ENCODE measurements at places on chromosomes 7 and 10.

DNA sequence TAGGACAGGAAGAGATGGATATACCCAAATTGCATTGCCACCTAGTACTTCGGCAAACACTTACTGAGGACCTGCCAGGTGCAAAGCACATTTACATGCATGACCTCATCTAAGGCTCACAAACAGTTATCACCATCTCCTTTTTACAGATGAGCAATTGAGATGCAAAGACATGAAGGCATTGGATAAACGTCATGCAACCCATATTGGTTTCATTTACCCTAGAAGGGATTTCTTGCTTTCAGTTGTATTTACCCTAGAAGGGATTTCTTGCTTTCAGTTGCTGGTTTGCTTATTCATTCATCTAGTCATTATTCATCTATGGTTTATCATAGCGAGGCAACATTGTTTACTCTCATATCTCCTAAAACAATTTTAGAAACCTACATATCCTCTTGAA, 52.2 kb downstream of the STEAP1B start:
- no peak for DNase-seq

- no peak for DNase-seq
These were observed 501.5 kb upstream of the GALNT17 start for GRCh38 chr7:70630440-70630817.

DNA sequence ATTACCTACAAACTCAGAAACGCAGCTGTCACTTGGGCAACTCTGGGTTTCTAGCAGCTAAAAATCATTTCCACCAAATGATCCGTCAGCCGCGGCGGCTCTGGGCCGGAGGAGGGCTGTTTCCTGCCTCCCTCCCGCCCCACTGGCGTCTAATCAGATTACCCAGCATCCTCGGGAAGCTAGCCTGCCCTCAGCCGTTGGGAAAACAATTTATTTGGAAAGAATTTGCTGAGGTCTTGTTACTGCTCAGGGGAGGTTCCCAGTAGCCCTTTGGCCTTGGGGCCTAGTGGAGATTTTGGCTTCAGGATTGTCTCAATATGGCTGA, 65.0 kb upstream of the ADGRA1 start:
- DNase-seq: no peak

DNA sequence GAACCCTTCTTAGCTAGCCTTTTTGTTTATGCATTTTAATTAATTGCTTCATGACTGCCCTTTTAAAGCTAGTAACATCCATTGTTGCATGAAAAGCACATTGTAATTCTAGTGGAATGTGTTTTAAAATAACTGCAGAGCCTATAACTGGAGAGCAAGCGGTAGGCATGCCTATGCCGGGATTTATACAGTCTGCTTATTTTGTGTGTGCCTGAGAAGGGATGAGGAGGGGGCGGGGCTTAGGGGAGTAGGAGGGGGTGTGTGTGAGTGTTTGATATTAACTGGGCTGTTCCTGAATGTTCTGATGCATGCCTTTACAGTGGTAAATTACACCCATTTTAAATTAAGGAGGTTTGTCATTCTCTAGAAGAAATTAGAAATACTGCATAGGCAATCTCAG, 208.1 kb downstream of the TCF7L2 start:
- no peak for DNase-seq

DNA sequence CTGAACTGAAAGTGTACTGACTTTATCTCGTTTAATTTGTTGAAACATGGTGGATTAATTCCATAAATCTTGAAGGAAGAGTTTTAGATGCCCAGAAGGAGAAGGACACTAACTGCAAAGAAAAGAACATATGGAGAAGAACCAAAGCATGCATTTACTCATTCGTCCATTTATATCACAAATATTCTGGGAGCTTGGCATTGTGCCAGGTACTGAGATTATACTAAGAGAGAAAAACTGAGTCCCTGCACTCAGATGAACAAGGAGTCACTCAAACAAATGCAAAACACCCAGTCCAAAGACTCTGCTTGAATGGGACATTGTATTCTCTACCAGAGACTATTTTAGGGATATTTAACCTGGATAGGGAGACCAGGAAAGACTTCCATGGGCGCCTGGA, 588.0 kb upstream of the MGMT start:
- no peak for DNase-seq

- DNase-seq: no peak
These were observed 359.2 kb downstream of the PHF14 start for GRCh38 chr7:11332865-11333228.

DNA sequence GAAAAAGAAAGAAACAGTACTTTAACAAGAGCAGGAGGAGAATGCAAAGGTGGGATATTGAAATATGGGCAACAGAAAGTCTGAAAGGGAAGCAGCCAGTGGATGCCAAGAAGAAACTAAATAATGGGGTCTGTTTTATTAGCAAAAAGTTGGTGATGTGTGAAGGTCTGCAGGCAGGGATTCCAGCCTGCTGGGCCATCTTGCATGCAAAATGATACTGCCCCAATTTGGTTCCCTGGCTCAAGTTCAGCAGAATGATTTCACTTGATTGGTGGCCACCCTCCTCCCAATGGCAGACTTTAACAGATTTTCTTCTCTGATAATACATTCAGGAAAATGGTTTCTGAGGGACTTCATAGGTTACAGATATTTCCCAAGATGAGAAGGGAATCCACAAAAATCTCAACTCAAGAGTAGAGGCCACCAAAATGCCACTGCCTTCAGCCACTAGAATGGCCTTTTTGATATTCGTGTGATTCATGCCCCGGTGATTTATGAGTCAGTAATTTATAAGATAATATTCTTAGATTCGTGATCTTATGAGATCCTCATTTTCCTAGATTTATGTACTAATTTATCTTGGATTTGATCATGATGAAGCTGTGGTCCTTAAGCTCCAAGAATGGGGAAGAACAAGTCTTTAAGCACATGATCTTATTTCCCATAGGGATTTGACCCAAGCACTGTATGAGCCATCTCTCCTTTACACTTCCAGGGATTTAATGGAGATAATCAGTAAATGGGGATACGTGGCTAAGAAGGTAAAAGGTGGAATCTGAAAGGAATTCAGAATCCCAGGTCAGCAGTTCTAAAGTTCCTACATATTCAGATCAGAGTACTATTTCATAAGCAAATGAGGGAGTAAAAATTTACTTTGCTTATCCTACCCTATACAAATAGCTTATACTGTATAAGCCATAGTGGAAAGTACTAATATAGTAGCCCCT, 32.3 kb upstream of the ADD3 start:
- no peak for DNase-seq
